ENCODE measurements at places on chromosomes 6 and 20.

GRCh38 chr6:27138837-27139755, 108.4 kb upstream of the PRSS16 start:
- DNase-seq, result no peak

DNA sequence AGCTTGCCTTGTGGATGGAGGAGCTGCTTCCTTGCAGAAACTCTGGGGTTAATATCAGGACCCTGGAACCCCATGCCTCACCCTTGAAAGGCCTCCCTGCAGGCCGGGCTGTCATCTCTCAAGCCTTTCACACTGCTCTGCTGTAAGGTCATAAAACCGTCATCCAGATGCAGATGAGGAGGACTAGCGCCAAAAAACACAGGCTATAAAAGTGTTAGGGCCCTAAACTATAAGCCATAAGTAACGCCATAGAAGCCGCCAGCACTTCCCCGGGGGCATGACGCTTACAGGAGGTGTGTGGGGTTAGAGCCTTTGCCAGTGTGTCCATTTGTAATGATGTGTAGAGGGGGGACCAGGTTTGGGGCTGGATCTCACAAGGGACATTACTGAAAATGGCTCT, 47.6 kb downstream of the CDH4 start:
- no peak for DNase-seq

- no peak for DNase-seq
These were observed 181.8 kb upstream of the RALGAPA2 start for GRCh38 chr20:20894280-20894679.

GRCh38 chr6:16277101-16277981, 39.0 kb downstream of the GMPR start:
- DNase-seq, result peak; percentile 93

DNA sequence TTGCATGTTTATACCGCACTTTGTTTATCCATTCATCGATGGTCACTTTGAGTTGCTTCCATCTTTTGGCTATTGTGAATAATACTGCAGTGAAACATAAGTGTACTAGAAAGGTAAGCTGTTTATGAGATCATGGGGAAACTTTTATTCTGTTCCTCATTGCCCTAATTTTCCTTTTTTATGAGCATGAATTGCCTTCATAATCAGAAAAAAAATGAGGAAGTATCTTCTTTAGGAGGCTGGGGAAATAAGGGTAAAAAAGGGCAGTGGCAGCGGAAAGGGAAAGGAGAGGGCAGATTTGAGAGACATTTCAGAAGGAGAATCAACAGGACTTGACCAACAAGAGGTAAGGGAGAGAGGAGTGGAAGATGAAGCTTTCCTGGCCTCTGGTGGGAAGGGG, 14.3 kb upstream of the SERINC3 start:
- DNase-seq, result no peak

Data from H4 (cell line).